ENCODE measurements at places on chromosomes 1 and 21. TPM values are rescaled to one million over a fixed set of nuclear protein-coding genes. Genes with fewer than 3 reads are reported as not detected.

The OR10Z1 gene
- not detected for total RNA-seq

The CDC20 gene
- 216 TPM for total RNA-seq

The KRTAP7-1 gene
- total RNA-seq, result not detected

The AQP10 gene
- not detected for total RNA-seq

The RBM11 gene
- total RNA-seq, result not detected

The THEM5 gene
- not detected for total RNA-seq
